ENCODE measurements at places on chromosomes 1 and 21. TPM values are rescaled to one million over a fixed set of nuclear protein-coding genes. Genes with fewer than 3 reads are reported as not detected.
A peak's percentile ranks its signal among the peaks of the same experiment; 100 is the strongest.

Gene PTGS2
- total RNA-seq: not detected

DNA sequence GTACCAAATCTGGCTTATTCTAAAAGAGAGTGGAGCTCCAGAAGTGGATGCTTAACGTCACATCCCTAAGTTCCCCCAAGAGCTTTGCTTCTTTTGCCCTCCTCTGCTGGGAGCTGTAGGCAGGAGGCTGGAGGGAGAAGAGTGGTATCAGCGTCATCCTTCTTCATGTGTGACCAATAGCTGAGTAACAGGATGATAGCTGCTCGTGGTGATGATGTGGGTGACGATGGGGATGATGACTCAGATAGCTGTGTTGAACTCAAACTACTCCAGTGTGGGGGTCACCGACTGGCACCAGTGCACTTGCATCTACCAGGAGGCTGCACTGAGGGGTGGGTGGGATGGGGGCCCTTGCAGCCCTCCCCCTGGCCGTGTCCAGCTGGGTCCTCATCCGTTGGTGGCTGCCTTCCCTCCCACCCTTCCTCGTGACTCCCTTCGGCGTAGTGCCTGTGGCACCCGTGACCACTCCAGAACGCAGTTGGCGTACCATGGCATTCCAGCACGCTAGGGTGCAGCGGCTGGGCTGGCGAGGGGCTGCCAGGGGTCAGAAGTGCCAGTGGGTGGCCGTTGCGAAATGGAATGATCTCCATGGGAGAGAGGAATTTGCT is 1.1 kb downstream of the IGFN1 start:
- DNase-seq: no peak

DNA sequence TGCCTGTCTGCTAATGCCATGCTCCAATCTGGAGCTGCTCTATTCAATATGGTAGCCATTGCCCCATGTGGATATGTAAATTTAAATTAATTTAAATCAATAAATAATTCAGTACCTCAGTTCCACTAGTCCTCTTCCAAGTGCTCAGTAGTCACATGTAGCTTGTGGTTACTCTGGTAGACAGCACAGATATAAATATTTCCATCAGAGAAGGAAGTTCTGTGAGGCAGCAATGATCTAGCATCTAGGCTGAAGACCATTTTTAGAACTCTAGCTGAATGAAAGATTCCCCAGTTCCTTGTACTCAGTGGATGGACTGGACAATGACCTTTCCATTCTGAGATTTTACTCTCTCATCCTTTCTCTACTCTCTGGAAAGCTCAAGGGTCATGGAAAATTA is 25.8 kb upstream of the CAPZB start:
- no peak for DNase-seq

- peak; percentile 51 for DNase-seq
Observed at GRCh38 chr1:160767395-160768294, 28.3 kb upstream of the LY9 start.

DNA sequence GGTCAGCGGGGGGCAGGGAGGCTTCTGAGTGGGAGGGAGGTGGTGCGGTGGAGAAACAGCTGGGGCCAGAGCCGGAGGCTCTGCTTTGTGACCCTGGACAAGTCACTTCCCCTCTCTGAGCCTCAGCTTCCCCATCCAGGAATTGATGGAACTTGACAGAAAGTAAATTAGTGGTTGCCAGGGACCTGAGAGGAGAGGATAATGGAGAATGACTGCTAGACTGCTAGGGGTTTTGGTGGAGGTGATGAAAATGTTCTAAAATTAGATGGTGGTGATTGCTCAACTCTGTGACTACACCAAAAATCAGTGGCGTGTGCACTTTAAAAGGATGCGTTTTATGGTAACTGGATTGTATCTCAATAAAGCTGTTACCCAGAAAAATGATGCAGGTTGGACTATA is 100.9 kb downstream of the ARHGEF10L start:
- DNase-seq: no peak

GRCh38 chr1:159205225-159205624 is 550 bp downstream of the ACKR1 start:
- no peak for DNase-seq

DNA sequence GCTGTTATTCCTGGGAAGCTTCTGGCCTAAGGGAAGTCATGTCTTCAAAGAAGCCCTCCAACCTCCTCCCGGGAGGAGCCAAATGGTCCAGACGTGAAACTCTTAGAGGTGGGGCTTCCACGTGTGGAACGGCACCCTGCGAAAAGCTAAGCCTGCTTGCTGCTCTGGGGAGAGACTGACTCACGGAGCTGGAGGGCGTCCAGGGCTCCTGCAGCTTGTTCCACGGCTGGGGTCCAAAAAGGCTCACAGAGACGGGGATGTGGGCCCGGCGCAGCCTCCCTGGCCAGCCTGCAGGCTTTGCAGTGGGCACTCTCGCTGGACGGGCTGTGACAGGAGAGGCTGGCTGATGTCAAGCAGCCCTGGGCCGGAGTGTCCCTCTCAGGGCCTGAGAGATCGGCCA is 105.1 kb downstream of the COLGALT2 start:
- DNase-seq: no peak

Gene OR6K3
- total RNA-seq: not detected

Gene S100A7A
- total RNA-seq: not detected

- DNase-seq: no peak
Observed at GRCh38 chr1:219882096-219882495, 46.3 kb downstream of the SLC30A10 start.

- no peak for DNase-seq
Observed at GRCh38 chr1:246772686-246773085, 48.5 kb downstream of the SCCPDH start.

DNA sequence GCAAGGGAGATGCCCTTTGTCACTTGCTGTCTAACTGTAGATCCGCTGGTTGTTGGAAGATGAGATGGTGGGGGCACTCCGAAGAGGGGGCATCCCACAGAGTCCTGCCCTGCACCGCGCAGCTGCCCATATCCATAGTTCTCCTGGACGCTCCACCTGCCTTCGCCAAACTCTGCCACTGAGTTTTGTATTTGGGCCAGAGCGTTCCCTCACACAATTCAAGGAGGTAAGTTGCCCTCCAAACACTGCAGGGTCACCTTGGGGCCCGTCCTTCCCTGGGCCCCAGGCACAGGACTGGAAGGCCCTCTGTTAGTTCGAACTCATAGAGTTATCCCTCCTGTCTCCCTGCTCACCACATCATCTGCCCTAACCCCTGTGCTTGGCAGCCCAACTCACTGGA is 22.1 kb downstream of the HYI start:
- no peak for DNase-seq

DNA sequence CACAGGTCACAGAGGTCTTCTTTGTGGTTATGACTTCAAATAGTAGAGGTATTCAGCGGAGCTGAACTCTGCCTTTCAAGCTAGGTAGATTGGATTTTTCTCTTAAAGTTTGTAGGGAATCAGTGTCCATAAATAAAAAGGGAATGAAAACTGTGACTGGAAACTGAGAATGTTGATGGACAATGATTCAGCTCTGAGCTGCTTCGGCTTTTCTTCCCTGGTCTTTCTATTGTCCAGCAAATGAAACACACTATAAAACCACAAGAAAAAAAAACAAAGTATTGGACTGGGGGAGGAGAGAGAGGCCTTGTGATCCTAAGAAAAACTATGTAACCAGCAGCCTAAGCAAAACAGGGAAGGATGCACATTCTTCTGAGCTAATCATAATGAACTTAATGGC is 11.1 kb downstream of the TNNI3K start:
- no peak for DNase-seq

Gene NKAIN1
- total RNA-seq: 0.57 TPM

Gene C1orf116
- not detected for total RNA-seq

Gene FCAMR
- total RNA-seq: 0.22 TPM
